Fibroblast of skin of abdomen (primary cell): ENCODE measurements at places on chromosomes 12 and 14.

GRCh38 chr12:101021911-101022388 lies 188.1 kb downstream of the SLC5A8 start:
- peak; percentile 73 for DNase-seq

DNA sequence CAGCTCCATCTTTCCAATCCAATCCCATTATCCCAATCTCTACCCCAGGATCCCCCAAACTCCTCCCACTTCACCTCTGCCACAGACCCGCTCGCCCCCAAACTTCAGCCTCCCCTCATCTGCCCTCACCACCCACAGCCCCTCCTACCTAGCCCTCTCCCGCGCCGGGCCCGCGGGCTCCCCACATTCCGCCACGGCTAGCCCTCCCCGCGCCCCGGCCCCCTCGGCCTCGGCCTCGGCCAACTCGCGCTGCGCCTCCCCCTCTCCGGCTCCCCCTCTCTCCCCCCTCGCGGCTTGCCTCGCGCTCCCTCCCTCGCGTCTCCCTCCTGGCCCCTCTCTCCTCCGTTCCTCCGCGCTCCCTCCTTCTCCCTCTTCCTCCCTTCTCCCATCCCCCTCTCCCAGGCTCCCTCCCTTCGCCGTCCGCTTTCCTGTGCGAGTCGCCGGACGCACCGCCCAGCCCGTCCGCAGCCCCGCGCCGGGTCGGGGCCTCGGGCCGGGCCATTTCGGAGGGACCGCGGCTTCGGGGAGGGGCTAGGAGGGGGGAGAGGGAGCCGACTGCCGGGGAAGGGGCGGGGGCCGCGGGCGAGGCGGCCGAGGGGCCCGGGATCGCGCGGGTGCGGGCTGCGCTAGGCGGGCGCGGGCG lies at the start of gene ATN1:
TSS of gene ATN1 (plus strand) at position 581 of the 643 bp plus-strand sequence. CDS start 6,043 bp downstream, outside the sequence.
- peak; percentile 87 for DNase-seq

DNA sequence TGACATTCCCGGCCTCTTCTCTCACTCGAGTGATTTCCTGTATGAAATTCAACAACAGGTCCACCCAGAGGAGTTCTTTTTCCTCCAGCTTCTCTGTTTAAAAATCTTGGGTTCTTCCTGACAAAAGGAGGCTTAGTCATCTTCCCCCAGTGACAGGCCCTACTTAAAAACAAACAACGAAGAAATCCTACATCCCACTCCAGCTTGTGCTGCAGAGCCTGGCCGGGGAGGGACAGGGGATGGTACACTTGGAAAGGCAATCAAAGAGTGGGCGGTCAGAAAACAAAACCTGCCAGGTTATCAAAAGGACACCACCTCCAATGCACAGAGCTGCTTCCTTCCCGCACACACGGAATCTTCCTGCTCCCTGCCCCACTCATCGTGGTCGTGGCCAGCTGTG lies 101.3 kb downstream of the CACNA1C start:
- peak; percentile 48 for DNase-seq

GRCh38 chr12:58873496-58873895 lies 46.8 kb downstream of the LRIG3 start:
- peak; percentile 18 for DNase-seq

GRCh38 chr12:76860256-76860655 lies 18.6 kb downstream of the CSRP2 start:
- DNase-seq, result no peak

- DNase-seq, result peak; percentile 13
Observed at GRCh38 chr14:80304125-80304766, 92.9 kb upstream of the DIO2 start.

DNA sequence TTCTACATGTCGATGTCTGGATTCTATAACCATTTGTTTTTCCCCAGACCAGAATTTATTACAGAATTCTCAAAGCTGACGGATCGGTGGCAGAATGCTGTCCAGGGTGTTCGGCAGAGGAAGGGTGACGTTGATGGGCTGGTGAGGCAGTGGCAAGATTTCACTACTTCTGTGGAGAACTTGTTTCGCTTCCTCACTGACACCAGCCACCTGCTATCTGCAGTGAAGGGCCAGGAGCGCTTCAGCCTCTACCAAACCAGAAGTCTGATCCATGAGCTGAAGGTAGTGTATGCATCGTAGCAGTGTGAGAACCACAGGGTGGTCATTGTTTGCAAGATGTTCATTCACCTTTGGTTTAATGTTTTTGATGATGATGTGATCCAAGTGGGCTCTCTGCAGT lies 124.0 kb downstream of the ESR2 start:
- DNase-seq, result no peak
